Heart left ventricle (tissue), 16 donors: ENCODE measurements at places on chromosomes 2 and 18. TPM values are rescaled to one million over a fixed set of nuclear protein-coding genes. Genes with fewer than 3 reads are reported as not detected.

KCNIP3 gene
- polyA plus RNA-seq = 2.7 TPM

CLEC4F gene
- 0.04 TPM for polyA plus RNA-seq

ANKRD12 gene
- 20.9 TPM for polyA plus RNA-seq

IRS1 gene
- polyA plus RNA-seq = 6.5 TPM

PROC gene
- not detected for polyA plus RNA-seq

DAPL1 gene
- not detected for polyA plus RNA-seq

CMPK2 gene
- 3.5 TPM for polyA plus RNA-seq

UPP2 gene
- polyA plus RNA-seq = not detected

SCYGR4 gene
- polyA plus RNA-seq = not detected

ADGRF3 gene
- polyA plus RNA-seq = not detected

RBKS gene
- 4.0 TPM for polyA plus RNA-seq

CABYR gene
- 0.10 TPM for polyA plus RNA-seq

HRH4 gene
- not detected for polyA plus RNA-seq

AGBL5 gene
- polyA plus RNA-seq = 7.9 TPM

MAL gene
- polyA plus RNA-seq = 8.4 TPM

SERPINB4 gene
- not detected for polyA plus RNA-seq

GREB1 gene
- 1.4 TPM for polyA plus RNA-seq

FBLN7 gene
- polyA plus RNA-seq = 0.44 TPM

NOL4 gene
- not detected for polyA plus RNA-seq

HOXD1 gene
- polyA plus RNA-seq = not detected

RAB6C gene
- polyA plus RNA-seq = 0.08 TPM

PIEZO2 gene
- 0.04 TPM for polyA plus RNA-seq

TTN gene
- polyA plus RNA-seq = 136 TPM

TUBA3E gene
- polyA plus RNA-seq = 325 TPM

RIF1 gene
- polyA plus RNA-seq = 5.0 TPM

DDX1 gene
- 131 TPM for polyA plus RNA-seq

LHCGR gene
- 0.30 TPM for polyA plus RNA-seq

RGPD4 gene
- polyA plus RNA-seq = not detected
